Liver (tissue), 10 donors: ENCODE measurements at places on chromosomes 5 and 9.

GRCh38 chr9:14633148-14633547 lies 60.1 kb downstream of the ZDHHC21 start:
- peaks cover 3% of the 10 kb centered on the region for H3K36me3 ChIP-seq
- H3K4me3 ChIP-seq = no peak overlapping the region
- no peak overlapping the region for H3K27ac ChIP-seq
- no peaks in the 10 kb centered on the region for H3K27me3 ChIP-seq

DNA sequence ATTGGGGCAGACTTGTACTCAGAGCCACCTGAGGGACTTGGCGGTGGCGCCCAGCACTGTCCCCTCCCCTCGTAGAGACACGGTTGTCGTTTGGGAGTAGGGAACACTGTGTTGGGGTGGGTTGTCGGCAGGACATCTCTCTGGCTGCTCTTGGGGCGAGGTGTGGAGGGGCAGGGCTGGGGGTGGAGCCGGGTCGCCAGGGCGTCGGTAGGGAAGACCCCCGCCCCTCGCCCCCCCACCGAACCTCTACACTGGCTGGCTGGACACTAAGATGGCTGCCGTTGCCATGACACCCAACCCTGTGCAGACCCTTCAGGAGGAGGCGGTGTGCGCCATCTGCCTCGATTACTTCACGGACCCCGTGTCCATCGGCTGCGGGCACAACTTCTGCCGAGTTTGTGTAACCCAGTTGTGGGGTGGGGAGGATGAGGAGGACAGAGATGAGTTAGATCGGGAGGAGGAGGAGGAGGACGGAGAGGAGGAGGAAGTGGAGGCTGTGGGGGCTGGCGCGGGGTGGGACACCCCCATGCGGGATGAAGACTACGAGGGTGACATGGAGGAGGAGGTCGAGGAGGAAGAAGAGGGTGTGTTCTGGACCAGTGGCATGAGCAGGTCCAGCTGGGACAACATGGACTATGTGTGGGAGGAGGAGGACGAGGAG lies 778 bp downstream of the TRIM41 start:
- H3K4me1 ChIP-seq = peaks cover 20% of the 10 kb centered on the region
- peak overlapping the region; percentile 96 for H3K27ac ChIP-seq
- H3K27me3 ChIP-seq = no peaks in the 10 kb centered on the region
- peaks cover 4% of the 10 kb centered on the region for H3K36me3 ChIP-seq
- peak overlapping the region; percentile 87 for H3K4me3 ChIP-seq

DNA sequence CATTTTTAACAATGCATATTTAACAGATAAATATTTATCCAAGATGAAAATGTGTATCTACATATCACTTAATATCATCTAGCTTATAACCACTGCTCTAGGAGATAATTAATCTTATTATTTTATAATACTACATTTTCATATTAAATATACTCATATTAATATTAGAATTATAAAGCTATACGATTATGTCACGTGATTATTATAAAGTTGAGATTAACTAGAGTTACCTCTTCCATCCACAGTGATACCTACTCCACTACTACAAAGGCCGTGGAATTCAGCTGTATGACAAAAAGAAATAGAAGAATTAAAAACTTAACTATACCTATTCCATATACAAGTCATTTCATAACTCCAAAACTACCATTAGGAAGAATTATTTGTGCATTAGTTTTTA lies 171.9 kb downstream of the FBN2 start:
- H3K27me3 ChIP-seq = no peaks in the 10 kb centered on the region
- no peaks in the 10 kb centered on the region for H3K36me3 ChIP-seq
- no peak overlapping the region for H3K4me3 ChIP-seq
- no peak overlapping the region for H3K27ac ChIP-seq
- no peaks in the 10 kb centered on the region for H3K4me1 ChIP-seq

DNA sequence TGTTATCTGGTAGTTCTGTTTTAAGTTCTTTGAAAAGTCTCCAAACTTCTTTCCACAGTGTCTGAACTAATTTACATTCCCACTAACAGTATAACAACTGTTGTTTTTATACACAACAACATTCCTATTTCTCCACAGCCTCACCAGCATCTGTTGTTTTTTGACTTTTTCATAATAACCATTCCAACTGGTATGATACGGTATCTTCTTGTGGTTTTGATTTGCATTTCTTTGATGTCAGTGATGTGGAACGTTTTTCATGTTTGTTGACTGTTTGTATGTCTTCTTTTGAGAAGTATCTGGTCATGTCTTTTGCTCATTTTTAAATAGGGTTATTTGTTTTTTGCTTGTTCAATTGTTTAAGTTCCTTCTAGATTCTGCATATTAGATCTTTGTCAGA lies 12.6 kb upstream of the GRAMD2B start:
- no peak for DNase-seq
- no peaks in the 10 kb centered on the region for H3K27me3 ChIP-seq
- H3K27ac ChIP-seq = no peak overlapping the region
- H3K36me3 ChIP-seq = no peaks in the 10 kb centered on the region
- no peak overlapping the region for H3K4me3 ChIP-seq

GRCh38 chr5:956941-957747 lies 51.5 kb upstream of the NKD2 start:
- H3K36me3 ChIP-seq = no peaks in the 10 kb centered on the region
- H3K27ac ChIP-seq = peak overlapping the region; percentile 89
- no peak for DNase-seq
- H3K27me3 ChIP-seq = peaks cover 2% of the 10 kb centered on the region
- H3K4me3 ChIP-seq = no peak overlapping the region
- H3K4me1 ChIP-seq = peaks cover 3% of the 10 kb centered on the region

DNA sequence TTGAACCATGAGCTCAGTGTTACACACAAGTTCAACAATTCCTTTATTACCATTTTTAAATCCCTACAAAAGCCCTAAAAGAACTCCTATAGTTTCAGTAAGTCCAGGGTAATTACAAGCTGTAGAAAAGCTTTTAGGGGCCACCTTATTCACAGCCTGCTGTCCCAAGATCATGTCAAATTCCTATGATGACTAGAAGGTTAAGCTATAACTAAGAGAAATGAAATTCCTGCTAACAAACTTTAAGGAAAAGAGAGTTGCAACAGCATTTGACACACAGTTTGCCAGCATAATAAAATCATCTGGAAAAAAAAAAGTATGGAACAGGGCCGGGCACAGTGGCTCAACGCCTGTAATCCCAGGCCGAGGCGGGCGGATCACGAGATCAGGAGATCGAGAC lies 31.5 kb downstream of the TMEM245 start:
- H3K27ac ChIP-seq = no peak overlapping the region
- no peaks in the 10 kb centered on the region for H3K27me3 ChIP-seq
- no peaks in the 10 kb centered on the region for H3K4me1 ChIP-seq
- H3K4me3 ChIP-seq = no peak overlapping the region
- peaks cover 33% of the 10 kb centered on the region for H3K36me3 ChIP-seq
- DNase-seq = no peak

DNA sequence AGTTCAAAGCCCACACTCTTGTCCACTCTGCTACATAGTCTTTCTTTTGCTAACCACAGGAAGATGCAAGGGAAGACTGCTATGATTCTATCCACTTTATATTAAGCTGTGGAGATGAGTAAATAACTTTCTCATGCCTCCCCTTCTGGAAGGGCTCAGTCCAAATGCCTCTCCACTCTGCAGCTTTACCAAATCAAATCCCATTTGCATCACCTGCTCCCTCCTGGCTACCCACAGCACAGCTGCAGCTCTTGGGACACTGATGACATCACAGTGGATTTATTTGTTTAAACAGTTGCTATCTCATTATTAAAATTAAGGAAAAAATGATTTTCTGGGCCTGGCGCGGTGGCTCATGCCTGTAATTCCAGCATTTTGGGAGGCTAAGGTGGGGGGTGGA lies 1544.9 kb upstream of the WWC1 start:
- no peak overlapping the region for H3K4me3 ChIP-seq
- no peaks in the 10 kb centered on the region for H3K27me3 ChIP-seq
- no peak overlapping the region for H3K27ac ChIP-seq
